Eye (tissue), 1 donor: ENCODE measurements at places on chromosomes 7 and 10.
A peak's percentile ranks its signal among the peaks of the same experiment; 100 is the strongest.

- DNase-seq = no peak
Measured at GRCh38 chr7:14292737-14293136, 303.3 kb upstream of the ETV1 start.

DNA sequence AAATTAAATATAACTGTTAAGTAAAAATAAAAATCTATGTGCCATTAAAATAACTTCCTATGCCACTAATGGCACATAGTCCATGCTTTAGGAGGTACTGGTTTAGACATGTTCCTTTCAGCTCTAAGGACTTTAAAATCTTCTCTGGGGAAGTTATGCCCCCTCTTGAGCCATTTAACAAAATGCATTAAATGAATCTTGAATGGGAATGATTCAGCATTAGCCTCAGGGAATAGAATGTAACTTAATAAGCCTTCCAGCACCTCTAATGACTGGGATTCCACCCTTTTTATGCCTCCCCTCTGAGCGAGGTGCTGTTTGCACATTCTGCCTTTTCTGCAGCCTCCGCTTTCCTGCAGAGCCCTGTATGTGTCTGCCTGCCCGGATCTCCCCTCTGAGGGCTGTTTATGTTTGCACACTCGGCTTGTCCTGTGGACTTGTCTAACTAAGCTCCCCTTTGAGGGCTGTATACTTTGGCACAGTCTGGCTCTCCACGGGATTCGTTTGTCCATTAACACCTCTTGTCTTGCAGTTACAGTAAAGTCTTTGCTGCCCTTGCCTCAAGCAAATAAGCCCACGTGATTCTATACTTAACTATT lies 108.4 kb upstream of the HPS1 start:
- peak; percentile 24 for DNase-seq

DNA sequence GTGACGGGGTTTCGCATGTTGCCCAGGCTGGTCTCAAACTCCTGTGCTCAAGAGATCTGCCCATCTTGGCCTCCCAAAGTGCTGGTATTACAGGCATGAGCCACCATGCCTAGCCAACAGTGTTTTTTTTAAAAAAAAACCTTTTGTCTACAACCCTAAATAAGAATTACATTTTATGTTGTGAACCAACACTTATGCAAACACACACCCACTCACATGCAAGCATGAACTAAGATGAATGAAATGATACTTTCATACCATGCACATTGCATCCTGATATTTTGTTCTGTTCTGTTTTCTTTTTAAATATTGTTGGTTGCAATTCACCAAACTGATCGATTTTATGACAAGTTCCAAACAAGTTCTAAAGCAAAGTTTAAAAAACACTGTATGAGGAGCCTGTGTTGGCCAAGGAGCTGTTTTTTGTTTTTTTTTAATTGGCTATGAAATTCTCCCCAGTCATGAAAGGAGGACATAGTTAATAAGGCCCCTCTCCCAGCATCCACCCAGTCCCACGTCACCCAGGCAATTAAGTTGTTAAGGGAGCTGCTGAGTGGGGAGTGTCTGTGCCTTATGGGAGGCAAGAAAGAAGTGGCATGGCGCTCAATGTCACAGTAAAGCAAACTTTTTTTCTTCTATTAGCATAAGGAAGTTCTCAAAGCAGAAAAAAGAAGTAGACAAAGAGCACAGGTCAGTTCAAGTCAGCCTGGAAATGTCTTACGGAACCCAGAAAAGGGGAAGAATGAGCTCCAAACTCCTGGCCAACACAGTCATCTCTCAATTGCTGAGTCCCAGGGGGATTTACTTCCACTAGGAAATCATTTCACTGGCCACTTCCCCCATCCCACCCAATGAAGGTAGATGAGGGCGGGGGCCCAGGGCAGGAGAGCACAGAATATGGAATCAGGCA lies 50.1 kb downstream of the NOD1 start:
- DNase-seq = no peak

DNA sequence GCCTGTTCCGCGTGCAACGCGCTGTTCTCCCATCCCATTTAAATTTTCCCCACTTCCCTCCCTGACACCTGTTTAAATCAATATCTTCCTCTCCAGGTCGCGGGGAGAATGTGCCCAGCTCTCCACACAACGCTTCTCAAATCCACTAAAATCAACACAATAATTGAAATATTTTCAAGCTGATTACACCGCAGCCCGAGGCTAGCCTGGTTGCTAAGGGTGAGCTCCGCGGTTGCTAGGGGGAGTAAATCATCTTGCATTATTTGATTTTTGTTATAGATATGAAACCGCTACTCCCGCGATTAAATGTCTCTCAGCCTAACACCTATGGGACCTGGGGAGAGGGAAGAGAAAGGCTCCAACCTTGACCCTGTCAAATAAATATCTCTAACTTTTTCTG lies 36.2 kb downstream of the UNCX start:
- peak; percentile 71 for DNase-seq

- DNase-seq = peak; percentile 43
Measured at GRCh38 chr10:121662945-121663917, 65.0 kb upstream of the FGFR2 start.

DNA sequence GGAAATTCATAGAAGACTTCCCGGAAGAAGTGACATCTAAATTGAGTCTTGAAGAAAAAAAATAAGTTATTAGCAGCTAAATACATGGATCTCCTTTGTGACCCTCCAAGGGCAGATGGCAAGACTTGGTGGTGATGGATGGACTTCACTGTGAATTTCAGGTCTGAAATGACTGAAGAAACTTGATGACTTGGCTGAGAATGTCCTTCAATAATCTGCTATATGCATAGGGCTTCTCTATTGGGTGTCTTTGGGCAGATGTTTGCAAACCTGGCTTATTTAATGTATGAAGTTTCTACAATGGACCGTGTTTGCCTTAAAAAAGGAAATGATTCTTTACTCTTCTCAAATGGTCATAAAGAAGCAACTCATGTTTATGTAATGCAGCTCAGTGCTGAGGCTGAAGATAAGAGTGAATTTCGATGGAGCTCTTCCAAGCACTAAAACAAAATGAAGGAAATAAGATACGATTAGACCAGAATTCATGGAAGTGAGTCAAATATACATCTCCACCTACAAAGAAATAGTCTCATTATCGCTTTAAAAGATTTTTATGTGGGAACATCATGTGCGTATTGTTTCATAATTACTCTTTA lies 116.6 kb upstream of the WDR11 start:
- no peak for DNase-seq

DNA sequence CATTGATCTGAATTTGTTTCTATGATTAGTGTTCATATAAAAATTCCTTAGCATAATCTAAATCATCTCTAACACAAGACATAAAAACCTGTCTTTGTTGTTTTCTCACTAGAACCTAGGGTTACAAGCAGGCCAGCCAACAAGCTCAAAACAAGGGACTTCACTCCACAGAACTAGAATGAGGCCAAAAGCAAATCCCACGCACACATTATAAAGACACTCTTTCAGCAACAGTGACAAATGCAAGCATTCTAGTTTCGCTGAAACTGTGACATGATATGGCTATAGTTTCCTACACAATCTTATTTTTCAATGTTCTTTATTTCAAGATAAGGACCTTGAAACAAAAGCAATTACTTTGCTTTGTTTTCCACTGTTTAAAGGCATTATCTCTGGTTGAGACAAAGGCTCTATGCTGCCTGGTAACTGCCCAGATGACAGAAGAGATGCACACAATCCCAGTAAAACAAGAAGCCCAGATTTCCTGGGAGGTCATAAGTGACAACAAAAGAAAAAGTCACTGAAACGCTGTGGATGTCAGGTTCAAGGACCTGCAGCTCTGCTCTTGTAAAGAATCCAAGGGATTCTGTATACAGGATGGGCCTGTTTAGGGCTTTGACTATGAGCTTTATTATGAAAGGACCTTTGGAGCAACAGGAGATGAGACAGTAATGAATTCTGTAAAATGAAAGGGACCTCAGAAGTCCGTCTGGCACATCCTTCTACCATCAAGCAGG lies 105.3 kb downstream of the SORCS1 start:
- DNase-seq = peak; percentile 44

GRCh38 chr7:41125343-41125742 lies 577.5 kb downstream of the INHBA start:
- no peak for DNase-seq

GRCh38 chr10:69861251-69862240 lies 59.8 kb downstream of the COL13A1 start:
- peak; percentile 83 for DNase-seq

GRCh38 chr7:147231275-147231674 lies 1114.7 kb downstream of the CNTNAP2 start:
- DNase-seq = no peak

- DNase-seq = peak; percentile 75
Measured at GRCh38 chr10:112953174-112954159, 3.4 kb downstream of the TCF7L2 start.

- DNase-seq = no peak
Measured at GRCh38 chr10:52409928-52410327, 95.8 kb downstream of the DKK1 start.

DNA sequence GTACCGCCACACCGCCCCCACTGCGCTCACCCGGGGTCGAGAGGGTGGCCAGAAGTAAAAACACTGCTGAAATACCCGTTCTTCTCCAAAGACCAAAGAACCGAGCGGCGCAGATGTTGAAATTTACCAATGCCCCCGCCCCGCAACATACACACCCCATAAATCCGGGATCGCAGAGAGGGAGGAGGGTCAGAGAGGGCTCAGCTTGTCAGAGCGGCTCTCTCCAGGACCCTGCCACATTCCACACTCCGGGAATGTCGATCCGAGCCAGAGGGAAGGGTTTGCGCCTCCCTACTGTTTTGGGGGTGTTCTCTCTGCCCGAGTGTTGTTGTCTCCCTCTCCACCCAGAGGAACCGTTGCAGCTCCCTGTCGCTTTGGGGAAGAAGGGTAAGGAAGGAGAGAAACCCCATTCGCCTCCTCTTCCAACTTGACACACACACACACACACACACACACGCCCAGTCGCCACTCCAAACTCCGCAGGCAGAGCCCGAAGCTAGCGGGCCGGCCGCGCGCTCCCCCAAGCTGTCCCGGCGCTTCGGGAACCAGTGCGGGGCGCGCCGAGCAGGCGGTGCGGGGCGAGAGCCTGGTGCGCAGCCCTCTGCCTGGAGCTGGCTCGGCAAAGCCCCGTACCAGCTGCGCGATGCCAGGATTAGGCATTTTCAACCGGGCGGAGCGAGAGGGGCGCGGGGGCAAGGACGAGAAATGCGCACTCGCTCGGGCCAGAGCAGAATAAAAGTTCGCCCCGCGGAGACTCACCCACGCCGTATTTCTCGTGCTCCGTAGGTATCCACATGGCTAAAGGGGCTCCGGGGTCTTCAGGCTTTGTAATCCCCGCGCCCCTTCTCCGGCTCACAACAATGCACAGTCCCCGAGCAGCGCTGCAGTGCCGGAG lies 609 bp downstream of the DOCK4 start:
- DNase-seq = peak; percentile 90

- no peak for DNase-seq
Measured at GRCh38 chr10:60818134-60818770, 40.0 kb downstream of the CDK1 start.

DNA sequence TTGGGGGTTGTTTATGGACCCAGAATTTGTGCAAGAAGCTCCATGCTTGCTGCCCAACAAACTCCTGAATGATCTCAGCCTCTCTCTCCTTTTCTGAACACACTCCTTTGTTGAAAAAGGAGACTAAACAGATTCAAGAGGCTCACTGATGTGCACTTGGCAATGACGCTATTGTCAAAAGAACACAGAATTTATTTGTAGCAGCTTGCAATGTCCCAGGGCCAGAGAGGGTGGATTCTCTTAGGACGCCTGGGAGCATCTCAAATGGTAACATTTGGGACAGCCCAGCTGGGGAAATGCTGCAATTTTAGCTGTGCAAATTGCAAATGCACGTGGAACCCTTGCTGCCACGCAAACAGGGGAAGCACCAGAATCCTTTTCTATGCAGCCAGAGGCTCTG lies 79.9 kb downstream of the GPR26 start:
- DNase-seq = peak; percentile 29

- no peak for DNase-seq
Measured at GRCh38 chr7:39228946-39229345, 251.2 kb downstream of the POU6F2 start.

GRCh38 chr10:129646973-129647372 lies 179.9 kb downstream of the MGMT start:
- peak; percentile 58 for DNase-seq

DNA sequence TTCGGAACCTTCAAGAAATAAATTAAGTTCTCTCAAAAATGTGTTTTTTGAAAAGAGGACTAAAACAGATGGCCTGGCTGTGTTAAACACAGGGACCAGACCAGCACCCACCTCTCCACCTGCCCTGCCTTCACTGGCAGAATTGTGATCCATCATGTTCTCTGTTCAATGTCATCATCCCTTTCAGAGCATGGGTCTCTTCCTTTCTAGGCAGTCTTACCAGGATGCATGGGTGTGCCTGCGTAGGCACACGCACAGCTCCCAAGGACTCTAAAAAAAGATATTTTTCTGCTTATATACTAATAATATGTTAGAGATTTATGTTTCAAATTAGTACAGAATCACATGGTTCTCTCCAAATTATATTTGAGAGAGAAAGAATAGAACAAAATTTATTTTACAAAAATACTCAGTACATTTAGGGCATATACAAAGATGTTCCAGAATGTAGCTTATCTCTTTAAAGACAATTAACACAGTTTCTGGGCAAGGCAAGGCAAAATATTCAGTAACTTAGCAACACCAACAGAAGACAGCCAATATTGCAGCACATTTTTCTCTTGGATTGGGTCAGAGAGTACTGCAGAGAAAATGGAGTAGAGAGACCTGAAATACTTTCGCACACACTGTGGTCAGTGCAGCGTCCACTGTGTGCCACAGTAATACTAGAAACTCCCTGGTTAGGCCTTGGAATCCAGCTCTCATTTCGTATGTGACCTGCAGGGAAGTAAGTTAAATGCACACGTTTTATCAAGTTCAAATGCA lies 52.8 kb downstream of the EGFR start:
- no peak for DNase-seq

DNA sequence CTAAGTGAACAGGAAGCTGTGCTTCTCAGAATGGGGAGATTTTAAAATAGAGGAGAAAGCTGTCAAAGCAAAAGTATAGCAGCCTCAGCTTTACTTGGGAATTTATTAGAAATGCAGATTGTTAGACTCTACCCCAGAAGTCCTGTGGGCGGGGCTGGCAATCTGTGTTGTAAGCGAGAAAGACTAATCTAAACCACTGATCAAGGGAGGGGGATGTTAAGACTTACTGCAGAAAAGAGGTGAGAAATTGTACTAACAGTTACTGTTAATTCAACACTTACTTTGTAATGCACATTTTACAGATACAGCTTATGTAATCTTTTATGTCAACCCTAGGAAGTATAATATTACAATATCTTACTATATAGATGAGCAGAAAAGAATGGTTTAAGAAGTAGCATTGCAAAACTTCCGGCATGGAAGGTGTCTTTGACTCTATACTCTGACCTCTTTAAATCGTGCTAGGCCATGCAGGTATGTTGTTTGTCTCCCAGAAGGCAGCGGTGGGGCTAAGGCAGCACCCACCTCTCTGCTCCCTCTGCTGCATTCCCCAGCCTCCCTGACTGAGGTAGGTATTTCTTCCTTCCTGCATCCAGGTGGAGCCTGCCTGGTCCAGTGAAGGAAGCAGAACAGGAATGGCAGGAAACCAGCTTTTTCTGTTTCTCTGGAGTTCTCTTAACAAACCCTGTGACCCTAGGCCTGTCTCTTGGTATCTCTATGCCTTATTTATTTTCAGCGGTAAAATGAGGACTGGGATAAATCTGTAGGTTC lies 462.2 kb downstream of the AUTS2 start:
- no peak for DNase-seq
